CD8-positive, alpha-beta memory T cell (primary cell): ENCODE measurements at places on chromosomes 3 and 15.

- DNase-seq, result no peak
Observed at GRCh38 chr3:72595376-72595775, 252.9 kb downstream of the SHQ1 start.

DNA sequence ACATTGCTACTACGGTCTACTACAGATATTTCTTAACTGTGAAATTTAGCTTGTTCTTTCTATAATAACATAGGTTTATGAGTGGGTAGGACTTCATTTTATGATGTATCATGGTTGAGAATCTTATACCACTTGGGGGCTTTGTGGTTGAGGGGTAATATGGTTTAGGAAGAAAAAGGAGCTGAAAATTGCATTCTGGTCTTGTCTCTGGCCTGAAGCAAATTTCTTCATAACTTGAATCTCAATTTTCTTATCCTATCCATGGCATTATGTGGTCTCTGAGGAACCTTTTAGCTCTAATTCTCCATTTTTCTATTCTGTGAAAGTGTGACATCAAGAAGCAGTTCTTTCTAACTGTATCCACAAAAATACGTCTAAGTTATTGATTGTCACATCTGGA lies 341.0 kb downstream of the SOX2 start:
- DNase-seq, result no peak

- no peak for DNase-seq
Observed at GRCh38 chr3:46669191-46669999, 24.1 kb downstream of the ALS2CL start.

- DNase-seq, result no peak
Observed at GRCh38 chr15:38474155-38474757, 20.3 kb downstream of the FAM98B start.

- no peak for DNase-seq
Observed at GRCh38 chr3:146033950-146034349, 127.0 kb downstream of the PLOD2 start.

DNA sequence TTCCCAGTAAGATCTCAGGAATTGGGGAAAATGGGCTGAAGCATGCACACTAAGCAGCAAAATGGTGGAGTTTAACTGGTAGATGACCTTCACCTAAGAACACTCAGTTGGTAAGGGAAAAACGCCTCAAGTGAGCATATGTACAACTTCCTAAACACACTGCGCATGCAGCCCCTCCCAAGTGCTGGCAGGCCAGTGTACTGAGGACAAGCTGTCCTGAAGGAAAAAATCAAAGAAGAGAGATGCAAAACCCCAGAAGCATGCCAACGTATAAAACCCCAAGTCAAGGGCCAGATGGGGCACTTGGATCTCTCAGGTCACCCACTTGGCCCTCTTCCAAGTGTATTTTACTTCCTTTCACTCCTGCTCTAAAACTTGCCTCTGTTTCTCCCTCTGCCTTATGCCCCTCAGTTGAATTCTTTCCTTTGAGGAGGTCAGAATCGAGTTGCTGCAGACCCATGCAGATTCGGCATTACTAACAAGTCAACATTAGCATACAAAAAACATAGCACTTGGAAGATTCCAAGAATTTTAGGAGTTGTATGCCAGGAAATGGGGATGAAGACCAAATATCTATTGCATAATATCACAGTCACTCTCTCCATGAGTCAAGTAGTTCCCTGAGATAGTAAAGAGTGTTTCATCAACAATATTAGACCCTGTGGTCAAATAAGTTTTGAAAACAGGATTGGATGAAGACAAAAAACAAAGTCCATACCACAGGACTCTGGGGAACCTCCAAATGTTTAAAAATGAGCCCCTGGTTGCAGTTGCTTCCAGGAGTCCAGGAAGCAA lies 10.8 kb upstream of the FYCO1 start:
- DNase-seq, result no peak

DNA sequence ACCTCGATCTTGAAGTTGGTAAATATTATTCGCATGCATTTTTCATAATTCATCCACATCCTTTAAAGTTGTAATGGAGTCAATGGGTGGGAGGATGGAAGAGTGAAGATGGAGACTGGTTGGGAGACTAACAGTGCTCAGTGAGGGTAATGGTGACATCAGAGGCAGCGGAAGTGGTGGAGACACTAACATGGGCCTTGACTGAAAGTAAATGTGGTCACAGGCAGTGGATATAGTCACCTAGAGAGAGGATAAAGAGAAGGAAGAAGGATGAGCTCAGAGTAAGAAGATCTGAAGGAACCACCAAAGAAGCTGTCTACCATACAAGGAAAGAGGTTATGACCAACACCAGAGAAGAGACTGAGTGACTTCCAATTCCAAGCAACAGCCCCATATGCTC lies 281.6 kb upstream of the STT3B start:
- no peak for DNase-seq

GRCh38 chr3:150268426-150269391 lies 139.4 kb upstream of the TSC22D2 start:
- no peak for DNase-seq

- no peak for DNase-seq
Observed at GRCh38 chr3:139778682-139779233, 101.0 kb upstream of the NMNAT3 start.
